ENCODE measurements at places on chromosomes 3 and 15.

DNA sequence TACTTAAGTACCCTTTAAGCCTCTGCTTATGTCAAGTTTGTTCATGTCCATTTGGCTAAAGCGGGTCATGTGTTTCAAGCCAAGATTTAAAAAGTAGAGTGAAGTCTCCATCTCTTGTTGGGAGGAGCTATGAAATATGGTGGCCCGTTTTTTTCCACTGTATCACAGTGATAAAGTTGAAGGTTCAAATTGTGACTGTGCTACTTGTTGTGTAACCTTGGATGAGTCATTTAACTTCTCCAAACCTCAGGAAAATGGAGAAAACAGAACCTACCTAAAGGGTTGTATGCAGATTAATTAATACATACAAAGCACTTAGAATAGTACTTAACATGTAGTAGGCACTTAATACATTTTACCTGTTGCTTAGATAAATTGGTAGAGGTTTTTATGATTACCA lies 43.4 kb downstream of the SNAPC5 start:
- DNase-seq: no peak

DNA sequence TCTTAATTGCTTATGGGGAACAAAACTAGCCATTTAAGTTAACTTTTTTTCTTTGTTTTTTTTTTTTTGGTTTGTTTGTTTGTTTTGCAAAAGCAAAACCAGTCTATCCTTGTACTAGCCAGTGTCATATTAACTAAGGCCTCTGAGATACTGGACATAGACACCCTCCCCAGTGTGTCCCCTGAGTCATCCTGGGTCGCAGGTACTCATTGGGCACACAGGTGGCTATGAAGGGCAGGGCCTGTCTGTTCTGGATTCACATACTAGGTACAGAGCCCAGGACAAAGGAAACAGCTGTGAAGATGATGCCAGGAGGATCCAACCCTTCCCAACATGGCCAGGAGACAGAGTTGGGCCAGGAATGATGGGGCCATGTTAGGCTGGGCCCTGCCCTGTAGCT lies 318.1 kb downstream of the THSD4 start:
- DNase-seq: no peak

GRCh38 chr3:97793420-97794019 lies 28.3 kb upstream of the CRYBG3 start:
- peak; percentile 52 for DNase-seq

GRCh38 chr15:73909651-73910050 lies 16.6 kb upstream of the LOXL1 start:
- DNase-seq: no peak

DNA sequence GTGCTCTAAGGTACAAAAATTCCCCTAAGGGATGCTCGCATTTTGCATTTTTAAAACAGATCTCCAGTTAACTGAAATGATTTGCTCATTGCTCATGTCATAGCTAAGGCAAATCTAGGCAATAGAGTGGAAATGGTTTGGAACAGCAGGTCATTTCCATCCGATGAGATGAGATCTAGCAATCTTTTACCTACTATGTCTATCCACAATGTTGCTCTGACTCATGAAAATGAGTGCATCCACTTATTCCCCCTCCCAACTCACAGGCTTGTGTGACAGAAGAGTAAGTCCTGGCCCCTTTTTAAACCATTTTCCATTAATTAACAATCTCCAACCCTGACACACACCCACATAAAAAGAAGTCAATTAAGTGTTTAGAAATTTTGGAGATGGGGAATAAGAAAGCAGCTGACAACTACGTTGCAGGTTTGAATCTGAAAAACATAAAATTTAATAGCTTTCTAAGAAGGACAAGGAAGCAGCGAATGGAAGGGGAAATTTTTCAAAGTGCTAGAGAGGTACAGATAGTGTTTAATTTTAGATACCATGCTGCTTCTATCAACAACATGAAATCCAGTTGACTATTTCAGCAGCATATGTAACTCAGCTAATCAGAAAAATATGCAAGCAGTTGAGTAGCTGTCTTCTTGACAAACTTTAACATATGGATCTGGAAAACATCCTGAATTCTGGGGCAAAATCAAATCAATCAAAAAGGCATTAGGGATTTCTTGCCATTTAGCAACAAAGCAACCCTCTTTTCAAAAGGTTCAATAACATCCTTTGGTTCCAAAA lies 112.0 kb downstream of the TMCO5A start:
- DNase-seq: no peak

DNA sequence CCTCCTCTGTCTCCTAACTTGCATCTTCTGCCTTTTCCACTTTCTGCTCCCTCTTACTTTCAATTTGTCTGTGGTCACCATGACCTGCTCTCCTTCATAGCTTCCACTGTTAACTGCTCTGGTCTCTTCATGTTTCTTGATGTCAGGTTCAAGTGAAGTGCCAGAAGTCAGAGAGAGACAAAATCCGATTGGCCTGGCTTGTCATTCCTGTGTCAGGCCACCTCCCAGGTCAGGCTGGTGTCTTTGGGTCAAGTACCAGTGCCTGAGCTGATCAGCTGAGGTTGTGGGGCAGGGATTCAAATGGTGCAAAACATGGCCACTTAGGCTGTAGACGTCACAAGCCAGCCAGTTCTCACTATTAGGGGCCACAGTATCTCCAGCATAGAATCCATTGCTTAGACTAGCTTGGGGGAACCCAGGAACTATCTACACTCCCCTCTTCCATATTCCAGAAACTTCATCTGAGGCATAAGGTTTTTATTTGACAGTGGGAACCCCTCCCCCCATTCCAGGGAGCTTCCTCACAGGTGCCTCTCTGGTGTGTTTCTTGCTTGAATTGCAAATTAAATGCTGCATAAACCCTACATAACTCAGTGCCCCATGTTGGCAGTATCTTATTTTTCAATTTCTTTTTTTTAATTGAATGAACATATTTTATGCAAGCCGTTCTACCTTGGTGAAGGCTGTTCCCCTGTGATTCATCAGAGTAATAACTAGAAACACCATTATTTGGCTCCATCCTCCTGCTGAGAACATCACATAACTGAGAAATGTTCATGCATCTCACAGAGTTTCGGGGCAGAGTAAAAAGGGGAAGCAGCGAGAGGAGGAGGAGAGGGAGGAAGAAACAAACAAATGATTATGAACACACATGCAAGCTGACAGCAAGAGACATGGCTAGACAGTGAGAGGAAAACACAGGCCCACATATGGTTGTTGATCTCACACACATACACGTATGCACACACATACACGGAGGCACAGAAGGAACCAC lies 175.8 kb downstream of the TLE3 start:
- no peak for DNase-seq

GRCh38 chr15:68699124-68699880 lies 120.5 kb downstream of the CORO2B start:
- DNase-seq: no peak

DNA sequence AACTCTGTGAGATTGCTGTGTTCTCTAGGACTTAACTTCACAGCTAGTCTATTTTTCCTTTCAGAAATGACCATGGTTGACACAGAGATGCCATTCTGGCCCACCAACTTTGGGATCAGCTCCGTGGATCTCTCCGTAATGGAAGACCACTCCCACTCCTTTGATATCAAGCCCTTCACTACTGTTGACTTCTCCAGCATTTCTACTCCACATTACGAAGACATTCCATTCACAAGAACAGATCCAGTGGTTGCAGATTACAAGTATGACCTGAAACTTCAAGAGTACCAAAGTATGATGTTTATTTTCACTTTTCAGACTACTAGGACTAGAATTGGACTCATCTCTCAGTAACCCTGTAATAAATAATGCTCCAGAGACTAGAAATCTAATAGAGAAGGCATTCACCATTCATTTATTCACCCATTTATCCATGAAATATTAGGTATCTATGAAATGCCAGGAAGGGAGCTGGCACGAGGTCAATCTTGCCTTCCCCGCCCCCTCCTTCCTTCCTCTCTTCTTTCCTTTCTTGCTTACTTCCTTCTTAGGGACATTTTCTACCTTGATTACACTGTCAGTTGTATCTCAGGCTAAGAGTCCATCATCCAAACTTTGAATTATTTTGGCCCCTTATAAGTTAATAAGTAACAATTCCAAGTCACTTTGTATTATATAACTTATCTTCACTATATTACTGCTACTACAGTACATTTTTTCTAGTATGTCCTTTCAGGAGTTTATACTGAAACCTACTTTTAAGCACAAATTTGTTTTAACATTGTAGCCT lies 91.0 kb downstream of the PPARG start:
- DNase-seq: no peak
